Thoracic aorta endothelial cell (primary cell): ENCODE measurements at places on chromosomes 5 and 9. TPM values are rescaled to one million over a fixed set of nuclear protein-coding genes. Genes with fewer than 3 reads are reported as not detected.

Gene GMCL2
- total RNA-seq = not detected in 2 replicates

Gene SUSD1
- total RNA-seq = 30.6 and 35.0 TPM in 2 replicates

Gene CTNND2
- total RNA-seq = not detected in 2 replicates

Gene IL5
- not detected in 2 replicates for total RNA-seq
